Smooth muscle cell of the pulmonary artery (primary cell): ENCODE measurements at places on chromosomes 5 and 9. TPM values are rescaled to one million over a fixed set of nuclear protein-coding genes. Genes with fewer than 3 reads are reported as not detected.

Gene CAMLG
- total RNA-seq, result 34.7 and 36.2 TPM in 2 replicates

Gene ARHGEF39
- total RNA-seq, result 0.26 and 0.83 TPM in 2 replicates

Gene ORM1
- total RNA-seq, result not detected in 2 replicates

Gene TMEM171
- 1.2 and 1.3 TPM in 2 replicates for total RNA-seq

Gene LECT2
- total RNA-seq, result not detected in 2 replicates

Gene EEIG1
- 24.6 and 44.9 TPM in 2 replicates for total RNA-seq

Gene RLN2
- not detected in 2 replicates for total RNA-seq

Gene GHR
- total RNA-seq, result 2.4 and 6.2 TPM in 2 replicates

Gene LHX3
- total RNA-seq, result not detected in 2 replicates

Gene KCTD16
- total RNA-seq, result 4.6 and 8.4 TPM in 2 replicates

Gene GARIN3
- not detected in 2 replicates for total RNA-seq

Gene TAS2R1
- not detected in 2 replicates for total RNA-seq

Gene FOXD4L6
- 0.13 and 0.17 TPM in 2 replicates for total RNA-seq

Gene FOXD4
- 0.13 and 0.17 TPM in 2 replicates for total RNA-seq

Gene FLT4
- total RNA-seq, result 0.03 and 0.33 TPM in 2 replicates

Gene DND1
- 0.07 and 0.13 TPM in 2 replicates for total RNA-seq

Gene CCNO
- total RNA-seq, result 0.13 and 1.1 TPM in 2 replicates

Gene GPX3
- 29.7 and 56.0 TPM in 2 replicates for total RNA-seq

Gene LCN9
- not detected in 2 replicates for total RNA-seq

Gene SPOCK1
- 305 and 1,070 TPM in 2 replicates for total RNA-seq

Gene IQGAP2
- 2.2 and 4.0 TPM in 2 replicates for total RNA-seq
